ENCODE measurements at places on chromosomes 13 and 19.
A peak's percentile ranks its signal among the peaks of the same experiment; 100 is the strongest.

DNA sequence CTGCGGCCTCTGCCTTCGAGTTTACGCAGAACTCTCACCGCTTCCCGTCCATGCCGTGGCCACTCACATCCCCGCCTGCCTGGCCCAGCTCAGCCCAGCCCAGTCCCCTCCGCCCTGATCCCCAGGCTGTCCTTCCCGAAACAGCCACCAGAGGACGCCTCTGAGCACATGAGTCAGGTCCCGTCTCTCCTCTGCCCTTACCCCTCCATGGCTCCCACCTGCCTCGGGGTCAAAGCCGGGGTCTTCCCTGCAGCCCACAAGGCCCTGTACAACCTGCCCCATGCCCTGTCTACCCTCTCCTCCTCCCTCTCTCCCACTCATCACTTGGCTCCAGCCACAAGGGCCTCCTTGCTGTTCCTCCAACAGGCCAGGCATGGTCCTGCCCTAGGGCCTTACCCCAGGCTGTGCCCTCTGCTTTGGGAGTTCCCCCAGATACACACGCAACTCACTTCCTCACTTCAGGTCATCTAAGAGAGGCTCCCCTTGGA, 8.1 kb upstream of the SEMA6B start:
- DNase-seq: peak; percentile 69

- no peak for DNase-seq
These were observed 477.3 kb downstream of the KLF12 start for GRCh38 chr13:73656863-73657262.

DNA sequence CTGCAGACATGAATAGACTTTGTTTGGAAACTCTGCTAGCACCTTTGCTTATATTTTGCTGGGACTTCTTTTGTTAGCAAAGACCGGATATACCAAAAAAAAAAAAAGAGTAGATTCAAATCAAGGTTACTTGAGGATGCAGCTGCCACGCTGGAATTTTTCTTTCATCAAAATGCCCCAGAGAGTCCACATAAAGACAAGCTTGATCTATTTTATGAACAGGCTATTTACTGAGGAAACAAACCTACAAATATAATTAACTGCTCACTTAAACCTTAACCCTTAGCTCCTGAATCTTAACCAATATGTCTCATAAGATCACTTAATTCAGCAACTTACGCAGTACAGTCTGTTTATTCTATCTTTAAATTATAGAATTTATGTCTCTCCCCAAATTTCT, 27.1 kb upstream of the DOCK9 start:
- DNase-seq: no peak

- DNase-seq: no peak
These were observed 30.7 kb upstream of the ZNF728 start for GRCh38 chr19:23033721-23034120.

DNA sequence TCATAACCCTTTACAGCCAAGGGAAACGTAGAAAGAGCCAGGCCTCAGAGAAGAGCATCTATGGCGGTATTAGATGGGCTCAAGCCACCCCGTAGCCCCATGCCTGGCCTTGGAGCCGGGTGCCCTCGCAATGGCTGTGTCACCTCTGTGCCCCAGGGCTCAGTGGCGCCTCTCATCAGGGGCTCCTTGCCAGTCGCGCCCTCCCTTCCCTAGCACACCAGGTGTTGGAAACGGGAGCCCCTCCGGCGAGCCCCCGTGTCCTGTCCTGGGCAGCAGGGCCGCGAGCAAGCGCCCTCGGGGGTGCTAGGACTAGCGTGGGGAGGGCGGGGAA, 453 bp downstream of the ZNF256 start:
- DNase-seq: peak; percentile 11

GRCh38 chr13:99486996-99487395, 14.3 kb upstream of the TM9SF2 start:
- DNase-seq: no peak

- no peak for DNase-seq
These were observed 354.0 kb downstream of the SPRY2 start for GRCh38 chr13:79986890-79987289.

DNA sequence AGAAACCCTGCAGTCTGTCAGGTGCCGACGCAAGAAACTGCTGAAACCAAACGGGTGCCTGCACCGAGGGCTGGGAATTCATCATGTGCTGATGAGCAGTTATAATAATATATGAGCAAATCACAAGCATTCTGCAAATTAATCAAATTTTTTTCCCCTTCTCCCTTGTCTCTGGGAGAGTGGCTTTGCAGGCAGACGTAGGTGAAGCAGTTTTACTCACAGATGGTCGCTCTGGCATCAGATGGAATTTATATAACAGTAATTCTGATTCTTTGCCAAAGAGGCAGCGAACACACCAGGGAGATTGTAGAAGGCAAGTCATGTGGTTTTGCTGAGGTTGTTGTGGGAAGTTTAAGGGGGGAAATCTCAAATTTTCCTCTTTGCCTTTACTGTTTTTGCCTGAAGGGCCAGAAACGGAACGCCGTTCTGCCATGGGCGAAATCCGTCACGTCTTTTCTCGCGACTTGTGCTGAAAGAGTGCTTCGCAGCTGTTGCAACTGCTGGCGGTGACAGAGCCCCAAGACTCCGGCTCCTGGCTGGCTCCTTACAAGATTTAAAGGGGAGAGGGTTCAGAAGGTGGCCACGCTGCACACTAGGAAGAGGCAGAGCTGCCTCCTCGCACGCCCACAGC, 320.1 kb downstream of the ZNF536 start:
- no peak for DNase-seq

GRCh38 chr13:42832341-42833096, 51.1 kb downstream of the FAM216B start:
- no peak for DNase-seq

DNA sequence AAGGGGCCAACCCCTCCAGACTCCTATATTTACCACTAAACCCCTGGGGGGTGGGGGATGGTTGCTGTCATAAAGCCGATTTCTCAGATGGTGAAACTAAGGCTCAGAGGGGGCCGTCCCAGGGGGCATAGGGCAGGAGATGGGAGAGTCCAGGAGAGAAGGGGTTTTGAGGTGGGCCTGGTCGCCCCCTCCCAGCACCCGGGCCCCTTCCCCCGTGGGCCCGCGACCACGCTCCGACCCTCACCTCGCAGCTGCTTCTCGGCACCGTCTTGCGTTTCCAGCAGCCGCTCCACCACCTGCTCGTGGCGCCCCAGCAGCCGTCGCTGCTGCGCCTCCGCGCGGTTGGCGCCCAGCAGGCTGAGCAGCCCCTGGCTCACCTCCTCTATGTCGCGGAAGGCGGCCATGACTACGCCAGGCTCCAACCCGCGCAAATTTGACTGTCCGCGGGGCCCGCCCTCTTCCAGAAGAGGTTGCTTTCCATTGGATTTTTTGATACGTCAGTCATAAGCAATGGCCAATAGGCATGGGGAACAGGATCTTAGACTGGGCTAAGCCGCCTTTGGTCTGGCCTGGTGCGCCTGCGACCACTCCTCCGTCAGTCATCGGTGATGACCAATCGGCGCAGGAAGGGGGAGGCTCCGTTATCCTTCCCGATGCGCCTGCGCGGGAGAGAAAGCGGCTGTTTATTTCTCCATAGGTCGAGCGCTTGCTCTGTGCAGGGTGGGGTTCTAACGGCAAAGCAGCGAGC, at the start of gene SPC24:
Gene SPC24, minus strand, starts transcription at position 410 of the 748 bp plus-strand sequence. Its CDS starts 6 bp downstream, at position 404.
- peak; percentile 99 for DNase-seq

DNA sequence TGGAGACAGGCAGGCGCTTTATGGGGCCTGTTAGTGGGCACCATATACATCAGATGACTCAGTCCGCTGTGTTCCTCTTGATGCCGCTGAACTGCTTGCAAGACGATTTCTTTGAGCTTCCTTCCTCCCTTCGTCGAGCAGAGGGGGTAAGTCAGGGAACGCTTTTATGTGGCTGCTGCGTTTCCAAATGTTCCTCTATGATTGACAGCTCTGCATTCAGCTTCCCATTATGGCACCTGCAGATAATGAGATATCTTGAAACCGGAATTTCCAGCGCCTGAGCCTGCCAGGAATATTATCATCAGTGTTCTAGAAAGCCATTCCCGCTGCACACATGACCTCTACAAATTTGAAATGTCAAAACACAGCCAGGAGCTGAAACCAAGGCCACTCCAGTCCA, 257.0 kb downstream of the TSHZ3 start:
- no peak for DNase-seq

DNA sequence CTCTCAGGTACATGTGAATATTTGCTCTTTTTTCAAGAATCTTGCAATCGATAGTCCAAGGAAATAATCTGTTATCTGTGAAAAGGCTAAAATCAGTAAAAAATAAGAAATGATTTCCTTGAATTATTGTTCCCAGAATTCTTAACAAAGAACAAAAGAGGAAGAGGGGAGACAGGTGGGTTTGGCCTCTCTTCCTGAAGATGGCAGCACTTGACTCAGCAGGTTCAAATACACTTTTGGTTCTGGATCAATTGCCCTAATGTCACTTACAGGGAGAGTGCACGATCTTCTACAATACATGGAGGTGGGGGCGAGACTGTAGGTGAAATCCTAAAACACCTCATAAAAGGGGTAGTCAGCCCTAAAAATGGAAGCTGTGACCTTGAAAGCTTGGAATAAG, 358.7 kb downstream of the IRS2 start:
- no peak for DNase-seq

DNA sequence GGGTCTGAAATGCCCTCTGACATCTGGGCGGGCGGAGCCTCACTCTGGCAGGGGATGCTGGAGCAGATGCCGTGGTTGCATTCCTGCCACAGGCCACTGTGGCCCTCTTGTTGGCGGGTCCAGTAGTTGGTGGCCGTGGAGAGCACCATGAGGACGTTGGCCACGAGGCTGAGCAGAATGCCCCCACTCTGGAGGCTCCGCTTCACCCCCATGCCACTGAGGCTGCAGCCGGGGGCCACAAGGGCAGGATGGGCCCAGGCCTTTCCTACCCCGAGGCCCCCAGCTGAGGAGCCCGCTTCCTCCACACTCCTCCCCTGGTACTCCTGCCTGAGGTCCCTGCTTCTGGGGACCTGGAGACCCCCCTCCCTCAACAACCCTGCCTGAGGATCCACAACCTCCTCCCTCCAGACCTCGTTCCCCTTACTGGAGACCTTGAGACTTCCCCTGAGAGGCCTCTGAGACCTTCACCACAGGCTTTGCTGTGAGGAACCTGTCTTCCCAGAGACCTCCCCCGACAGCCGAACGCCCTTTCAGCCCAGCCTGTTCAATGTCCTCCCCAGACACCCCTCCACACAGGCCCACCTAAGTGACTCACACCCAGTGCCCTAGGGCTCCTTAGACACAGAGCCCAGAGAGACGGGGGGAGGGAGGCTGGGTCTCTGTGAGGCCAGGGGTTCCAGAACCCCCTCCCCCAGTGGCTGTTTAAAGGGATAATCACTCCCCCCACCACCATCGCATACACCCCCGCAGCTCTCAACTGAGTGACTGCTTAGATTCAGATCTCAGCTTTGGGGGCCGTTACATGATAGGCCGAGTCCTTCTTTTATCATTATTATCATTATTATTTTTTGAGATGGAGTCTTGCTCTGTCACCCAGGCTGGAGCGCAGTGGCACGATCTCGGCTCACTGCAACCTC, at the start of gene CLDND2:
Gene CLDND2, minus strand, starts transcription at position 638 of the 917 bp plus-strand sequence. Its CDS starts 426 bp downstream, at position 212.
- no peak for DNase-seq

DNA sequence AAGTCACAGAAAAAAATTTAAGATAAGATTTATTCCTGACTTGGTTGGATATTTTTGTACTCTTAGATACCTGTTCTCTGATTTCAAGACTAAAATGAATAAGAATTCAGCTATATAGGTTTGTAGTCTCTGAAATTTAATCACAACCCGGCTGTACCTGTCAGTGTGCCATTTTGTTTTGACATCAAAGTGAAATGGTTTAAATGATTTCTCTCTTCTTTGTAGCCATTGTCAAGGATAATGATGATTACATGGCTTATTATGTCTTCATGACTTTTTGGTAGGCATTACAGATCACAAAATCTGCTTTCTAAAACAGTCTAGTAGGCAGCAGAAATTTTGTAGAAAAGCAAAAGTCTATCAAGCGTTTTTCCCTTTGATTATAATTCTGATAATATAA, 72.5 kb downstream of the PCDH17 start:
- DNase-seq: no peak

DNA sequence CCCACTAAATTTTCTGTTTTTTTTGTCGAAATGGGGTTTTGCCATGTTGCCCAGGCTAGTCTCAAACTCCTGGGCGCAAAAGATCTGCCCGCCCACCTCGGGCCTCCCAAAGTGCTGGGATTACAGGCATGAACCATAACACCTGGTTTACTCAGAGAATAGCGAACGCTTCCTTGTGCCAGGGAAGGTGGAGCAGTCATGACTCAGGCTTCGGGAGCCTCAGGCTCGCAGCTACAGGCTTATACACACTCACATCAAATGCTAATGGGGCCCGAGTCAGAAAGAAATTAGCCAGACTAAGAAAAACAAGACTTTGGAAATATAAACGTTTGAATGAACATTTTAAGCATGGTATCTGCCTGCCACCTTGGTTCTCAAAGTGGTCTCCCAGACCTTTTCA, 11.0 kb upstream of the TPT1 start:
- no peak for DNase-seq

DNA sequence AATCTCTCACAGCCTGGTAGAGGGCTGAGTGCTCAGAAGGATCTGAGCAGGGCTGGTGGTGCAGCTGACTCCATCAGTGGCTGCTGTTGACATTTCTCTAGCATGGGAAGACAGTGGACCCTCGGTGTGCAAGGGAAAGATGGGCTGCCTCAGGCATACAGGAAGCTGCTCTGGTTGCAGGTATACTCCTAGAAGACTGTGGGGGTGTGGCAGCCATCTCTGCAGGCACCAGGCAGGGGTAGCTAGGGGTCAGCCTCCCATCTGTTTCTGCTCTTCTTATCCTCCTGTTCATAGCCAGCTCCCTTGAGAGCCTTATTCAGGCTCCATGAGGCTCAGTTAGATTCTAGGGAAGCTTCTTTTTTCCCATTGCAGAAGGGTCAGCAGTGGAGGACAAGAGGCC, 475.5 kb downstream of the TSHZ3 start:
- DNase-seq: no peak

DNA sequence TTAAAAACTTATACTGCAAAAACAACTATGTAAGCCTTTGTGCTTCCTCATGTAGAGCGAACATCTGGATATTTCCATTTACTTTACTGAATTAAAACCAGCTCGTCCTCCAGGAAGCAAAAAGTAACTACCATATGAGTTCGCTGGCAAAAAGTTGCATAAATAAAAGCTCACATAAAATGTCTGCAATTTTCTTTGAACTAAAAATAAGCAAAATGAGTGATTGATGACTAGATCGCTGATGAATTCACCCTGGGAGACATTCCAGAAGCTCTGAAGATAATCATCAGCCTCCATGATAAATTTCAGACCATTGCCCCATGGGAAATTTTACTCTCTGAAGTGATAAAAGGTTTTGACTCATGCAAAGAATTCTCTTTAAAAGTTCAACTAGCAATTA, 67.3 kb upstream of the SACS start:
- DNase-seq: no peak

- DNase-seq: no peak
These were observed 474.0 kb downstream of the FOXO1 start for GRCh38 chr13:40192452-40192851.

GRCh38 chr13:21675095-21675991, 4.5 kb downstream of the FGF9 start:
- DNase-seq: peak; percentile 59

- DNase-seq: no peak
These were observed 21.5 kb upstream of the FOSB start for GRCh38 chr19:45446295-45446694.

- DNase-seq: no peak
These were observed 17.4 kb downstream of the GPR183 start for GRCh38 chr13:99289674-99290337.

All from HuH-7 (cell line).